ENCODE measurements at places on chromosomes 16 and 17. TPM values are rescaled to one million over a fixed set of nuclear protein-coding genes. Genes with fewer than 3 reads are reported as not detected.

Gene PRAC1
- not detected for polyA plus RNA-seq

Gene ZNF232
- polyA plus RNA-seq, result 3.2 TPM

Gene GNG13
- polyA plus RNA-seq, result not detected

Gene ACTG1
- 10,907 TPM for polyA plus RNA-seq

Measured in IMR-90 (cell line).